A549 treated with dexamethasone at 1 μM for 4 hours (cell line): ENCODE measurements at places on chromosomes 3 and 15. TPM values are rescaled to one million over a fixed set of nuclear protein-coding genes. Genes with fewer than 3 reads are reported as not detected.

DLEC1 gene
- 0.04 to 0.05 TPM in 2 of 5 replicates, not detected in the others for total RNA-seq

CPLX3 gene
- total RNA-seq = 0.05 to 0.06 TPM in 2 of 5 replicates, not detected in the others

MEGF11 gene
- total RNA-seq = 0.08 to 0.61 TPM (median 0.47 TPM) in 5 replicates

GABRR3 gene
- total RNA-seq = not detected in 5 replicates

AP3B2 gene
- total RNA-seq = 0.77 to 0.89 TPM (median 0.80 TPM) in 5 replicates

IL5RA gene
- total RNA-seq = not detected in 5 replicates

SLCO3A1 gene
- total RNA-seq = 17.5 to 25.9 TPM (median 23.7 TPM) in 5 replicates

CILP gene
- total RNA-seq = 0.60 to 0.79 TPM (median 0.71 TPM) in 5 replicates

DGKG gene
- 5.8 to 9.2 TPM (median 7.2 TPM) in 5 replicates for total RNA-seq

ZDHHC3 gene
- 40.0 to 48.4 TPM (median 46.8 TPM) in 5 replicates for total RNA-seq
